ENCODE measurements at places on chromosomes 1 and 21.

GRCh38 chr1:35406103-35406502 lies 137.6 kb downstream of the ZMYM4 start:
- DNase-seq: no peak

GRCh38 chr1:56135069-56135863 lies 444.1 kb downstream of the PLPP3 start:
- no peak for DNase-seq

GRCh38 chr1:202010180-202011015 lies at the start of gene ELF3:
Gene ELF3 (plus strand): TSS chr1:202010587. CDS start chr1:202011137, 550 bp downstream.
- DNase-seq: peak; percentile 97

DNA sequence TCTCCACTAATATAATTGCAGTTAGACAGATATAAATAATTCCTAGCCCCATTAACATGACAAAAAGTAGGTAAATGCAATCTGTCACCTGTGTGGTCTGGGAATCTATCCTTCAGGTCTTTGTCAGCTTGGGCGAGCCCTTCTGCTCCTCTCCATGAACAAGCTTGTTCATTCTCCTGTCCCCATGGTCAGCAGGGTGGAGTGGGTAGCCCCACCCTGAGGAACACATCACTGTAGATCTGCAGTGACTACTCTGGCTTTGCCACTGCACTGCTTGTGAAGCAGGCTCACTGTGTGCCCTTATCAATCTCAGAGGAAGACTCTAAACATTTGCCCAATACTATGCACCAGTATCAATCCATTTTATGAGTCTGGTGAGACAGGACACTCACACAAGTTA lies 279.0 kb downstream of the MATN1 start:
- DNase-seq: no peak

DNA sequence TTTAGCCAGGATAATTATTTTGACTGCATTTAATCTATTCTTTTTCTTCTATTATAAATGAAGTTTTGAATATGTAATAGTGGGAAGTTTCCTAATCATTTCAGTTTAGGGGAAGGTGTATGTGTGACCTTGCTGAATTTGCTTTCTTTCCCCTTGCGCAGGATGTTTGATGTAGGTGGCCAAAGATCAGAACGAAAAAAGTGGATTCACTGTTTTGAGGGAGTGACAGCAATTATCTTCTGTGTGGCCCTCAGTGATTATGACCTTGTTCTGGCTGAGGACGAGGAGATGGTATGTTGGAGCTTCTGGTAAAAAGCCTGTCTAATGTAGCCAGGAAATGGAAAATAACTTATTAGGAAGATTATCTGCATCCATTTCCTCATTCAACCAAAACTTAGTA lies 33.4 kb downstream of the GNAT2 start:
- no peak for DNase-seq

DNA sequence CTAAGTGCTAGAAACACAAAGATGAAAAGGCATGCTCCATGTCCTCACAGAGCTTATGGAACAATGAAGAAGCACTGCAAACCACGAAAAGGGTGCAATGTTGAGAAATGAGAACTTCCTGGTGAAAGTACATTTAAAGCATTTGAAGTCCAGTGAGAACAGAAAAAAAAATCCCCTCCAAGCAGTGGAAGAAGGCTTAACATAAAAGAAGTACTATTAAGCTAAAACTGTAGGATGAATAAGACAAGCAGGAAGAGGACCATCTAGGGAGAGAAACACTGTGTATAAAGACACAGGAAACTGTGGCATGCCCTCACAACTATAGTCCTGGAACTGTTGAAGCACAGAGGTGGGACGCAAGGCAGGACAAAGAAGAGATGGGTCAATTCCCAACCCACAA lies 10.0 kb downstream of the TP53BP2 start:
- DNase-seq: no peak

DNA sequence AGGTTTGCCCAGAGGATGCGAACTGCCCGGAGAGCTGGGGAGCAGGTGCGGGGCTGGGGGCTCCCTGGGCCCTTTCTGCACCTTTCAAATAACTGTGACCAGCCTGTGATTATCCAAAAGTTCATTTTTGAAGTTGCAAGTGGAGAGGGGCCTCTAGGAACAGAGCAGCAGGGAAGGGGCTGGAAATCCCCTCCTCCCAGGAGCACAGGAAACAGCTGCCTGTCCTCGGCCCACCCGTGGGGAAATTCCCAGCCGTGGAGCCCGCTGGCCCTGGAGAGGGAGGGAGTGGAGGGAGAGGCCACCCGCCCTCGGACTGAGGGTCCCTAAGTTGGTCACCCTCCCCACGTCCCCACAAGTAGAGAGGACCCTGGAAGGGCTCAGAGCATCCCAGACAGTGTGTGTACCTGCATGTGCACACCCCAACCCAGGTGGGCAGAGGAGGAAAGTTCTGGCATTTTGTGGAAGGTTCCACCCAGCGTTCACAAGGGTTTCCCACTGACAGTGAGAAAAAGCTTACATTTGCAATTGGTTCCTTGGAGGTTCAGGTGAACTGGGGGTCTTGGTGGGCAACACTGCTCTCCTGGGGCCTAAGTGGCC lies 1.2 kb upstream of the TNFRSF4 start:
- DNase-seq: no peak

- no peak for DNase-seq
Measured at GRCh38 chr1:101371259-101371658, 134.4 kb downstream of the S1PR1 start.

DNA sequence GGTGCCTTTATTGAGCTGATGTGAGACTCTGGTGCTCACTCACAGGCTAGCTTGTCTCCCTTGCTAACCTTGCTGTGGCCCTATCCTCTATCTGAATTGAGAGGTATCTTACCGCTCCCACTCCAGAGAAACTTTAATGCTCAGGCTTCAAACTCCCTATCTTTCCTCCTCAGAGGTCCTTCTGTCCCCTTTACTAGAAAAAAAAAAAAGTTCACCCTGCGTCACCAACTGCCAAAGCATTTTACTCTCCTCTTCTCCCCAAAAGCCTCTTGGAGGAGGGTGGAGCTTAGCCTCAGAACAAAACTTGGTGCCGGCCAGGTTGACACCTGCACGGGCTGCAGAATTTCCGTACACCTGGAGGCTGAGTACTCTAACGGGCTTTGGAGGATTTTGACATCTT lies 55.1 kb downstream of the ATP2B4 start:
- no peak for DNase-seq

GRCh38 chr1:27591622-27592021 lies 12.3 kb downstream of the AHDC1 start:
- peak; percentile 27 for DNase-seq

DNA sequence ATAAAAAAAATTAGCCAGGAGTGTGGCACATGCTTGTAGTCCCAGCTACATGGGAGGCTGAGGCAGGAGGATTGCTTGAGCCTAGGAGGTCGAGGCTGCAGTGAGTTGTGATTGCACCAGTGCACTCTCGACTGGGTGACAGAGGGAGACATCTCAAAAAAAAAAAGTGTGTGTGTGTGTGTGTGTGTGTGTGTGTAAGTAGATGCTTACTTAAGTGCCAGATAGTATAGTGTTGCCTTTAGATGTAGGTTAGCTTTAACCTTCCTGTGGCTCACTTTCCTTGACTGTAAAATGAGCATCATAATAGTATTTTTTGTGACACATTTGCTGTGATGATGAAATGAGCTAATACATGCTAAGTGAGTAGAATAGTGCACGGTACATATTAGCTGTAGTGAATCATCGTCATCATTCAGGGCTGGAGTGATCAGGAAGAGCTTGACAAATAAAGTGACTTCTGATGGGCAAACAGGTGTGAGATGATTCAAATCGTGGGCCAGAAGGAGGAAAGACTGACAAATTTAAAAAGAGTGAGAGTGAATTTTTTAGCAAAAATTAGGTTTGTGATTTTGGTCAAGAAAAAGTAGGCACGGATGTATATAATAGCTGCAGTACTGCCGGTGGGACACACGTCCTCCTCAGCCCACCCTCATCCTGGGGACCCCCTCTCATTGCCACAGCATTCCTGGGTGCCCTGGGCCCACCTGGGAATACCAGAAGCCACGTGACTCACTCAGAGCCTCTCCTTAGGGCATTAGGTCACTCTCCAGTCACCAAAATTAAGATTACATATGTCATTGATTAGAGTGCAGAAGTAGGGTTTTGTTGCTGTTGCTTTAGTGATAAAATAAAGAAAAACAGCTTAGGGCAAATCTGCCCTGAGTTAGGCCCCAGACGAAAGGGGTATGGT lies 33.9 kb downstream of the EIF2D start:
- DNase-seq: no peak

DNA sequence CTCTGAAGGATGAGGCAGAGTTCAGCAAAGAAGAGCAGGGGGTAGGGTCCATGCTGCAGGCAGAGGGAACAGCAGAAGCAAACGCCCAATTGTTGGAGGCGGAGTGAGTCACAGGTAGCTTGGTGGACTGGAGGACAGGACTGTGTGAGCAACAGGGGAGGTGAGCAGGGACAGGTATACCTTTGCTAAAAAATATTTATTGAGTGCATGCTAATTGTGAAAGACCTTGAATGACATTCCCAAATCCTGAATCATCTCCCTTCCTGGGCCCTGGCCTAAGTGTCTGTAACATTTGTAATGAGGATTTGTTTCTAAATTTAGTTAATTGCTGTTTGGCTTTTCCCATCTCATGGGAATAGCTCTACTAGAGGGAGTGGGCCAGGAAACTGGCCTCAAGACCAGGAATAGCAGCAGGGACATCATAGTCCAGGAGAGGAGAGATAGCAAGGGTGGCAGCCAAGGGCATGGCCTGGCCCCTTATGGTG lies 123.7 kb downstream of the FOXD2 start:
- no peak for DNase-seq

DNA sequence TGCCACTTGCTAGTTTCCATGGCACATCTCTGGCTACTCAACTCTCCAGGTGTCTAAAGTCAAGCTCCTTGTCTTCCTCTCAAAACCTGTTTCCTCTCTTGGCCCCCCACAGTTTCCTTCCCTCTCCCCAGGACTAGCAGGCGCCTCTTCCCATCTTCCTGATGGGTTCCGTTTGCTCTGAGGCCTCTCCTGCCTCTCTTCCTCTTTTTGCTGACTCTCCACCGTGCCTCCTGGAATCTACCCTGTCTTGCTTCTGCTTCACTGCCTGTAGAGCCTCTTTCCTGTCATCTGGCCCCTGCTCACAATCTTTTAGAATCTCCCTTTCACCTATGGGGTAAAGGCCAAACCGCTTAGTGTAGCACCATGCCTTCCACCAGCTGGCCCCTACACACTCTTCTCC lies 21.8 kb upstream of the LHX4 start:
- DNase-seq: no peak

DNA sequence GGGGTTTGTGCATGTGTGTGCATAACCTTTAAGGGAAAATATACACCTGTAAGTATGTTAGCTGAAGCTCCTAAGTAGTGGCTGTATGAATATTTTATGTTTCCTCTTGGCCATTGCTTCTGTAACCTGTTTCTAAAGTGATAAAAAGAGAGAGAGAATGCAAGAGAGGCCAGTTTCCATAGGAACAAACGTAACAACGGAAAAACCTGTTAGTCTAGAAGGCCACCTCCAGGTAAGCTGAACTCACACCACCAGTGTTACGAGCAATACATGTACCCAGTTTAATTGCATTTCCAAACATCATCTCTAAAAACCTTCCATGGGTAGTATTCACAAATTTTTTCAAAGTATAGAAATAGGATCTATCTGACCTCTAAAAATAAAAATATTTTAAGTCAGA lies 63.1 kb downstream of the PLPPR4 start:
- no peak for DNase-seq

DNA sequence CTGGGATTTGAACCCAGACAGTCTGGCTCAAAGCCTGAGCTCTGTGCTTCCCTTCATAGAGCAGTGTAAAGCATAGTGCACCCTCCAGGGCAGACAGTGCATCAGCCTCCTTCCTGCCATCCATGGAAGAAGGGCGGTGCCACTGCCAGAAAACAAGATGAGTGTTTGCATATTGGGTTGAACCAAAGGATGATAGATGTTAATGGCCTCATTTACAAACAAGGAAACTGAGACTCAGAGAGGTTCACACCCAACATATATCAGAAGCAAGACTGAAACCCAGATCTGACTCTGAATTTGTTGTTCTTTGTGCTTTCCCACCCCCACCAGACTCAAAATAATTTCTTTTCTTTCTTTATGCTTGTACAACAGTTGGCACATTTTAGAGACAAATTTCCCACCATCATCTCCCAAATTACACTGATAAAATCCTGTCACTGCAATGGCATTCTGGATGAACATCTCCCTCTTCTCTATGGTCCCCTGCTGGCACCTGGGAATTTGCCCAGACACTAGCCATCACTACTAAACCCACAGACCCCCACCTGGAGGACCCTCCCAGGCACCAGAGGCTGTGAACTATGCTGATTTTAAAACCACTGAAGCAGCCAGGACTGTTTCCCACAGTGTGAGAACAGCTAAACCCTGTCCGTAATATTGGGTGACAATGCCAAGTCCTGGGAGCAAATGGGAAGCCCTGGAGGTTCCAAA lies 45.4 kb upstream of the MPZL1 start:
- DNase-seq: no peak

- DNase-seq: no peak
Measured at GRCh38 chr1:248828845-248829244, 3.1 kb upstream of the SH3BP5L start.

DNA sequence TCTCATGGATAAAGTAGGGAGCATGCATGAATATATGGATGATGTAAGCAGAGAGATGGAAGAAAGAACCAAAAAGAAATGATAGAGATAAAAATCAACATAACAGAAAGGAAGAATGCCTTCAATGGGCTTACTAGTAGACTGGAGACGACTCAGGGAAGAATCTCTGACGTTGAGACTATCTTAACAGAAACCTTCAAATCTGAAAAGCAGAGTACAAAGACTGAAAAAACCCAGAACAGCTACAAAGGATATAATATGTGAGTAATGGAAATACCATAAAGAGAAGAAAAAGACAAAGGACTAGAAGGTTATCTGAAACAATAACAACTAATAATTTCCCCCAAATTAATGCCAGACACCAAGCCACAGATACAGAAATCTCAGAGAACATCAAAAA lies 18.3 kb upstream of the SELP start:
- DNase-seq: no peak

- DNase-seq: no peak
Measured at GRCh38 chr1:942411-942821, 16.6 kb downstream of the NOC2L start.

DNA sequence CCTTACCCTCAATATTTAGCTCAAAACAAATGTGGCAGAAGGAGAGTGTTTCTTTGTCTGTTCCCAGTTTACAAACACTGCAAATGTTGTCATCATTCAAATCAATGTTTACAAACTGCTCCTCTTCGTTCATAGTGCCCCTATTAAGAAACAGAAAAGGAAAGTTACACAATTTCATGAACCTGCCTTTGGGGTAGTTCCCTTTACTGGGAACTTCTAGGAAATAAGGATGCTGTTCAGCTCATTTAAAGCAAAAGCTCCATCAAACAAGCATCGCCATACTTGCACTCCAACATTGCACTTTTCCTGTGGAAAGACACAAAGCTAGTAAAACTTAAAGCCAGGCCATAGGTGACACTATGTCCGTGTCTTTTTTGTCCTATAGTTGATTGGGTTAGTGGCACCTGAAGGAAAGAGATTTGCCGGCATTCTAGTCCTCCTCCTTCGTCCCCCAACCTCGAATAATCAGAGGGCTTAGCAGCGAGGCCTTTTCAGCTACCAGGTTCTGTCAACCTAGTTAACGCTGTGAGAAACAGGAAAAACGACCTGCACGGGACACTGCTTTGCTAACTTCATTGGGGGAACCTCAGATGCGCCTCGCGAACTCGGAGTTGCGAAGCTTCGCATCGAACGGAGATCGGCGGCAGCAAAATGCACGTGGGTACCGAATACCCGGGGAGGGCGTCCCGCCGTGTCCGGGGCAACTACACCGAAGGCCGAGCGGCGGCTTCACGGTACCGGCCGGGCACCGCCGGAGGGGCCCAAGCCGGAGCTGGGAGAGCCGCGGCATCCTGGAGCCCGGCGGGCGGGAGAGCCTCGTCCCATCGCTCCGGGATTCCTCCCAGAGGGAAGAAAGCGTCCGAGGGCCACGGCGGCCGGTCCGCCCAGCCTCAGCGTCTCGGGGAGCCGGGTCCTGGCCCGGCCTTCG lies 706 bp downstream of the C21orf91 start:
- no peak for DNase-seq

Measured in NCI-H1436 treated with DMSO at 0.1 percent for 48 hours (cell line).